ENCODE measurements at places on chromosomes 16 and 17. TPM values are rescaled to one million over a fixed set of nuclear protein-coding genes. Genes with fewer than 3 reads are reported as not detected.

Gene CCDC154
- total RNA-seq = 2.6 TPM

Gene PLD2
- total RNA-seq = 36.4 TPM

Gene B9D1
- total RNA-seq = 2.1 TPM

Gene SOST
- not detected for total RNA-seq

Gene PLXDC1
- total RNA-seq = 12.9 TPM

Gene LHX1
- not detected for total RNA-seq

Measured in CD4-positive, CD25-positive, alpha-beta regulatory T cell (primary cell).